Right renal cortex interstitium (tissue), 3 donors: ENCODE measurements at places on chromosomes 5 and 9.

GRCh38 chr9:113931140-113931539 is 55.0 kb downstream of the ZNF618 start:
- DNase-seq, result no peak

GRCh38 chr5:146301626-146302025 is 37.0 kb upstream of the POU4F3 start:
- no peak for DNase-seq

DNA sequence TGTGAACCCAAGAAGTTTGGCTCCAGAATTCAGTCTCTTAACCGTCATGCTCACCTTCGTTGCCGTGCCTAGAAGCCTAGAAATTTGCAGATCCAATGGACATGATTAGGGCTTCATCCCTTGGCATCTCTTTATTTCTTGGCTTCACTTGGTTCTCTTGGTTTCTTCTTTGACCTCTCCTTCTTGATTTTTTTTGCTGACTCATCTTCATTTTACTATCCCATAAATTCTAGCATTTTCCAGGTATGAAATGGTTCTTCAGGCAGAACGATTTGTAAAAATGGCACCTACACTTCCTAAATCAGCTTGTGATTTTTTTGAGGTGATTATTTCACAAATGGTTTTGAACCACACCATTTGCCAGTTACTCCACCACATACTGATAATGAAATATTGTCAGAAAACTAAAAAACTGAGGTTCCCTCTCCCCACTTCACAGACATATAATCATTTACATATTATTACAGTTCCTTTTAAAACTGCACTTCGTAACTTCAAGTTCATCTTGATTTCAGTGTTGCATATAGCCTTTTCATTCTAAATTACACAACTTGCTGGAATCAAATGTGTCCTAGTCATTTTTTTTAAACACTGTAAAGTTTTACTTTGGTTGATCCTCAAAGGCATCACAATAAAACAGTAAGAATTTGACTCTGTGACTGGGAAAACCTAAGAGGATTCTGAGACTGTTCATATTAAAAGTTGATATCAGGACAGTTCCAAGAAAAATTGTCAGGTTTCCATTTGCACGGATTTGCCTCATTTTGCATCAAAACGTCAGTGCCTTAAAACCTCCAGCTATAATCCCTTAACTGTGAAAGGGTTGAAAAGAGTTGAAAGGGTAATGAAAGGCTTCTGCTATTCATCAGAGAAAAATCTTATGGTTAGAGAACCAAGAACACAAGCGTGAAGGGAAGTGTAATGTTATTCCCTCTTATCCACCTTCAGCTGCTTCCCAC is 8.9 kb upstream of the NREP start:
- DNase-seq, result no peak

- no peak for DNase-seq
Measured at GRCh38 chr5:120088412-120088811, 375.7 kb upstream of the PRR16 start.

- no peak for DNase-seq
Measured at GRCh38 chr5:150181027-150181426, 8.8 kb upstream of the SLC6A7 start.

DNA sequence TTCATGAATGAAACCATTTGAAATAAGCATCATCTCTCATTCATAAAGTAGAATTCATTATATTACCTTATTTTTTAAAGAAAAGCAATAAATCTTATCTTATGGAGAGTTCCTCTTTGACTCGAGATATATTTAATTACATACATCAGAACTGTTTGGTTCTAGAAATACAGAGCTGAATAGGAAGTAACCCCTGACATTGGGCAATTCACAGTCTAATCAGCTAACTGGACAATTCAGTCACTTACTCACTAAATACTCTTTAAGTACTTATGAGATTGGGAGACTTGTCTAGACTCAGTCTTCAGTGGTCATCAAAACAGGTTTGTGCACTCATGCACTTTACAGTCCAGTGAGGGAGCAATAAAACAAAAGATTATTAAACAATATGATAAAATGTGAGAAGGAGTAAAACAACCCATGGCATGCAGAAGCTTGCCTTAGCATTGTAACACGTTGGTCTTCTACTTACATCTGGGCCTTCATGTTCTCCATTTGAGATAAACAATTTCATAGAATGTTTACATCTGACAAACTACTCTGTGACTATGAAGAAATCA is 11.5 kb upstream of the FBXO38 start:
- no peak for DNase-seq

DNA sequence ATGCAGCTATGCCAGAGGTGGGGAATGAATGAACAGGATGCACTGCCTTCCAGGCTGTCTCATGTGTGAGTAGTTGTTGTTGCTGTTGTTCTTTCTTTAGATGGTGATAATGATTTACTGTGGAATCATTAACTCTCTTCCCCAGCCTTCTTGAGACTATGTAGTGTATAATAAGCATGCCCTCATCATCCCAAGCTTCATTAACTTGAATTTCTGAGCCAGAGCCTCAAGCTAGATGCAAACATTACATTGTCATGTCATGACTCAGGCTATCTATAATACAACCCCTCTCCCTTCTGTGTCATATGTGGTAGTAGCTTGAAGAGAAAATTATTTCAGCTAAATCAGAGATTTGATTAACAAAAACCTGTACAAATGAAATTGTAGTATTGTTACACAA is 10.0 kb upstream of the ADAMTSL1 start:
- DNase-seq, result no peak
